Body of pancreas (tissue), 4 donors: ENCODE measurements at places on chromosomes 1 and 21.

DNA sequence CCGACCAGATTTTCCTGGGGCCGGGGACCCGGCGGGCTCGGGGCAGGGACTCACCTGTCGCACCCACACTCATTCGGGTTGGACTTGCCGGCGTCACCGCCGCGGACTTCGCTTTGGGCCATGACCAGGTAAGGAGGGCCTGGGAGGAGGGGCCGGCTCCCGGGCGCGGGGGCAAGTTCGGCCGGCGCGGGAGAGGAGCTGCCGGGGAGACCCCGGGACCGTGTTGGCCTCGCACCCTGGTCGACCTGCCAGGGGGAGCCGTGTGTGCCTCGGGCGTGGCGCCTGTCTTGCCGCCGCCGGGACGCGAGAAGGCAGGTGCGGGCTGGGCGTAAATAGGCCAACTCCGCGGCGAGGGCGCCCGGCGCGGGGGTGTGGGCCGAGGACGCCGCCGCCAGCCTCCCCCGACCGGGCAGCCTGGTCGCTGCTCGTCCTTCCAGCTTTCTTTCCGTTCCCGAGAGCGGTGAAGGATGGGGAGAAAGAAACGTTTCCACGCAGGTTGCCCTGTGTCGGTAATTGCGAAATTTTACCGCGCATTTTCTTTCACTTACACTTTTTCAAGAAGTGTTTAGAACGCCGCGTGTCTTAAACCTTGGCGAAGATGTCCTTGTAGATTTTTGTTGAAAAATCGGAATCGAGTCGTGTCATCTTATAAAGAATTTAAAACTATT lies 558 bp downstream of the USP1 start:
- DNase-seq = no peak

GRCh38 chr1:94093996-94094395 lies 27.0 kb downstream of the ABCA4 start:
- no peak for DNase-seq

- no peak for DNase-seq
Measured at GRCh38 chr1:32991819-32992488, 27.3 kb upstream of the RNF19B start.

- DNase-seq = no peak
Measured at GRCh38 chr21:38950435-38951094, 144.8 kb downstream of the ETS2 start.

GRCh38 chr1:29319300-29320110 lies 83.2 kb downstream of the PTPRU start:
- DNase-seq = no peak
